ENCODE measurements at places on chromosomes 6 and 20.

DNA sequence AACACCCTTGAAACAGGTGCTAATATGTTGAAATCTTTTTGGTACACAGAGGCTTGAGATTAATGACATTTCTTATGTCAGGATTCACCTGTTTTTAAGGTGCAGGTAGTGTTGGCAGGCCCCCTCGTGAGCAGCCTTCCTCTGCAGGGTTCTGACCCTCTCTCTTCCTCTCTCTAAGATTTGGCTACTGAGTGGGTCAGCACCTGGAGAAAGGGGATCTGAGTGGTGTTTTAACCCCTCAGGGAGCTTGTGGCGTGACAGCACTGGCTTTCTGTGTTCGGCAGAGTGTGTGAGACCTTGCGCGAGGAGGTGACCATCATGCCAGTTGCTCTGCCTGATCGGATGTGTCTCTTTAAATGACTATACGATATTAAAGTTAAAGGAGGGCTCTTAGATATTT is 37.1 kb downstream of the HIVEP1 start:
- no peak for DNase-seq

GRCh38 chr6:129678463-129678862 is 31.5 kb downstream of the ARHGAP18 start:
- no peak for DNase-seq

GRCh38 chr6:154805288-154805911 is 72.2 kb downstream of the SCAF8 start:
- DNase-seq, result no peak

DNA sequence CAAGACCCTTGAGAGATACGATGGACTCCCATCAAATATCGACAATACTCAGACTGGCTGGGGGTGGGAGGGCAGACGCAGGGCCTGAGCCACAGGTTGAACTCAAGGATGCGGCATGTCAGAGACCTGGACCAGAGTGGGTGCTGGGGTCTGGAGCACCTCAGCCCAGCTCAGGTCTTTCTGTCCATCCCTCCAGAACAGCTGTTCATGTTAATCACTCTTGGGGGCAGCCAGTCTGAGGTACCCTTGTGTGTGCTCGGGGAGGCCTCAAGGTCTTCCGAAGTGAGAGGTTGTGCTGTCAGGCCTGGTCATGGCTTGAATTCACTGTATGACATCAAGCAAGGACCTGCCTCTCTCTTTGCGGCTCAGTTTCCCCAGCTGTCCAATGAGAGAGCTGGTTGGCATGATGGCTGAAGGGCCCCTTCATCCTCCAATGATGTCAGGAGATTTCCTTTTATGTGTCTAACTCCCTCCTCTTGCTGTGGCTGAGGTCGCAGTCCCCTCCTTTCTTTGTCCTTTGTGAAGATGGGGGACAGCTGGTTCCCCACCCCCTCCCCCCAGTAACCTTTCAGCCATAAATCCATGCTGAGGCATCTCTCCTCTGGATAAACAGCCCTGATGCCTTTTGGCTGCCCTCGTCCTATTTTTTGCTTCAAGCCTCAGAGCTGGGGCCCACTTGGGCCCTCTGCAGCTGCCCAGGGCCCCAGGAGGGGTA is 15.3 kb downstream of the MYH7B start:
- DNase-seq, result no peak

- no peak for DNase-seq
Observed at GRCh38 chr6:99145738-99146137, 198.0 kb upstream of the FBXL4 start.

Data from stimulated activated CD8-positive, alpha-beta memory T cell treated with anti-CD3 and anti-CD28 coated beads, Interleukin-7, amount 100 ng/mL, for 1 hour (primary cell).